ENCODE measurements at places on chromosomes 2 and 18.

DNA sequence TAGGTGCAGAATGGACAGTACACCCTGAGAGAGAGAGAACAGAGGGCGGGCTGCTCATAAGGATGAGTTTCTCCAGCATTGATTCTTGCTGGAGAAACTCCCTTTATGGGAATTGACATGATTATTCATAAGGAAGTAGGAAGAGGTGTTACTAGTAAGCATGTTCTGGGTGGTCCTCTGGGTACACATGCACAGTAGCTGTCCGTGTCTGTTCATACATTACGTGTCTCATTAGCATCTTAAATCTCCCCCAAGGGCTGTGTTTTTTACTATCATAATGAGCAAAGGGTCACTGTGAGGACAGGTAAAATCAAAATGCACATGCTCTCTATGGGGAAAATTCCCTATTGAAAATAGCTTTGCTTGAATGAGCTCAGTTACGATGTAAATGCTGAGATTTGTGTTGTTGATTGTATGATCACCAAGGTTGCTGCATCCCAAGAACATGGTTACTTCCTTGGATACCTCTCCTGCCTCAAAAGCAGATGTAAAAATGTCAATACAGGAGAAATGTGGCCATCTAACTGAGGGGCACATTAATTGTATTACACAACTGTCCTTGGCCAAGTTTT is 238.9 kb downstream of the CDH20 start:
- H3K4me1 ChIP-seq, result no peaks in the 10 kb centered on the region
- H3K4me3 ChIP-seq, result no peak overlapping the region
- H3K27me3 ChIP-seq, result no peaks in the 10 kb centered on the region
- no peak overlapping the region for H3K27ac ChIP-seq

DNA sequence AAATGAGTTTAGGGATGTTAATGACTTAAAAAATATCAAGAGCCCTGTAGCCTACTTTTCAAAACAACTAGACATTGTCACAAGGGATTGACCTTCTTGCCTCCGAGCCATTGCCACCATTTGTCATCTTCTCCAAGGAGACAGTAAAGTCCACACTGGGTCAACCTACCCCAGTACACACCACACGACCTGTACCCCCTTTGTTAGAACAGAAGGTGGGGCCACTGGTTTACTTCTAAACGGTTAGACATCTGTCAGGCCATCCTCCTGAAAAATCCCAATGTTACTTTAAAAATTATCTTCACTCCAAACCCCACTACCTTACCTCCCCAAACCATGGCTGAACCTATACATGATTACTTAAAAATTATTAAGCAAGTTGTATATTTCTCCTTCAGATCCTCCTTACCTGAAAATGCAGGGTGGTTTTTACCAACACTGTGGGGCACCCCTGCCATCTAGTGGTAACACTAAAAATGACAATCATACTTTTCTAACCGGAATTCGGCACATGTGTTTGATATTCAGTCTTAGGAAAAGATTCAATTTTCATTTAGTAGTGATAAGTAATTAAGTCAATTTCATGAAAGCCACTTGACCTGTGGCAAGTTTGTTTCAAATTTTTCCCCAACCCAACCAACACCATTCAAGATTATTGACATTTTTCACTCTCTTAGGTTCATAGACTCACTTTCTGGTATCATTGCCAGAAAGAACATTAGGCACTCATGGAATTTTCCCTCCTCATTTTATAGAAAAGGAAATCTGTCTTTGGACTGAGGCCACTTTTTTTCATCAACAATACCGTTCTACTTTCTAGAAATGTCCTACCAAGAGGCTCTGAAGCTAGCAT is 265.3 kb upstream of the PKDCC start:
- no peaks in the 10 kb centered on the region for H3K4me1 ChIP-seq
- H3K27ac ChIP-seq, result no peak overlapping the region
- no peaks in the 10 kb centered on the region for H3K27me3 ChIP-seq
- no peak for DNase-seq

DNA sequence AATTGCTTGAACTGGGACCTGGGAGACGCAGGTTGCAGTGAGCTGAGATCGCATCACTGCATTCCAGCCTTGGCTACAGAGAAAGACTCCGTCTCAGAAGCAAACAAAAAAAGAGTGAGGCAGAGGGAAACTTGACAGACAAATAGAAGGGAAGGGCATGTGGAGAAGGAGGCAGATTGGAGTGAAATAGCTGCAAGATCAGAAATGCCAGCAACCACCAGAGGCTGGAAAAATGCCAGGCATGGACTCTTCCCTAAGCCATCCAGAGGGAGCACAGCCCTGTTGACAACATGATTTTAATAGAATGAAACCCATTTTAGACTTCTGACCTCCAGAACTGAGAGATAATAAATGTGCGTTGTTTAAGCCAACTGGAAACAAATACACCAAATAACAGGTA is 447.2 kb upstream of the SPHKAP start:
- H3K27me3 ChIP-seq, result no peaks in the 10 kb centered on the region
- H3K27ac ChIP-seq, result no peak overlapping the region
- DNase-seq, result no peak
- no peak overlapping the region for H3K4me3 ChIP-seq
- no peaks in the 10 kb centered on the region for H3K4me1 ChIP-seq

- DNase-seq, result no peak
- no peak overlapping the region for H3K27ac ChIP-seq
These were observed 37.3 kb downstream of the THAP4 start for GRCh38 chr2:241599615-241600014.

- H3K36me3 ChIP-seq, result no peaks in the 10 kb centered on the region
- H3K27ac ChIP-seq, result no peak overlapping the region
- H3K4me3 ChIP-seq, result no peak overlapping the region
- no peaks in the 10 kb centered on the region for H3K4me1 ChIP-seq
These were observed 382.1 kb downstream of the NRXN1 start for GRCh38 chr2:50649626-50650402.

DNA sequence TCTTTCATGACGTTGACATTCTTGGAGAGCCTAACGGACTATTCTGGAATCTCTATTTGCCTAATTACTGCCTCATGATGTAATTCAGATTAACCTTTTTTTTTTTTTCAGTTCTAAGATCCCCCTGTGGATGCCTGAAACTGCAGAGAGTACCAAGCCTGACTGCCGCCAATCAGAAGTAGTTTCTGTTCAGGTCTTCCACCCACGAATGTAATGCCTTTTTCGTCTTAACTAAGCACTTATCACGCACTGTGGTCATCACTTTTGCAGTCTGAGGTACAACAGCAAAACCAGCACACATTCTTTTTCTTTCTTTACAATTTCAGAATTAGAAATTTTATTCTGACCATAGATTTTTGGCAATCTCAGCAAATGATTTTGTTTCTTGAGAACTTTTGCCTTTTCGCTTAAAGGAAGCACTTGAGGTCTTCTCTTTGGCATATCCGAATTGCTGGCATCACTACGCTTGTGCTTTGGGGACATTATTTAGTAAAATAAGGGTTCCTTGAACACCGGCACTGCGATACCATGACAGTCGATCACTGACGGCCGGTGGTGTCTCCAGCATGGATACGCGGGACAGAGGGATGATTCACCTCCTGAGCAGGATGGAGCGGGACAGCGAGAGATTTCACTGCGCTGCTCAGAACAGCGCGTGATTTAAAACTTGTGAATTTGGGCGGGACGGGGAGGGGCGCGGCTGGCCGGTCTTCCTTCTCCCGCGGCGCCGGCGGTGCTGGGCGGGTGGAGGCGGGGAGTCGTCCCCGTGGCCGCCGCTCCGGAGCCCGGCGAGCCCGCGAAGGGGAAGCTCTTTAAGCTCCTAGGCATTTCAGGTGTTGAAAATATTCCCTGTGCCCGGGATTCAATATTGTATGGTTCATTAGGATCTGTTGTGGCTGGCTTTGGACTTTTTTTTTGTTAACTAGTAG is 32.0 kb upstream of the GPR55 start:
- no peaks in the 10 kb centered on the region for H3K36me3 ChIP-seq
- DNase-seq, result no peak
- peaks cover 33% of the 10 kb centered on the region for H3K27me3 ChIP-seq
- peaks cover 10% of the 10 kb centered on the region for H3K4me1 ChIP-seq
- H3K4me3 ChIP-seq, result peak overlapping the region; percentile 26

GRCh38 chr2:119746836-119747686 is 12.7 kb upstream of the PTPN4 start:
- H3K27me3 ChIP-seq, result no peaks in the 10 kb centered on the region
- no peak overlapping the region for H3K27ac ChIP-seq
- no peak for DNase-seq
- no peaks in the 10 kb centered on the region for H3K36me3 ChIP-seq

DNA sequence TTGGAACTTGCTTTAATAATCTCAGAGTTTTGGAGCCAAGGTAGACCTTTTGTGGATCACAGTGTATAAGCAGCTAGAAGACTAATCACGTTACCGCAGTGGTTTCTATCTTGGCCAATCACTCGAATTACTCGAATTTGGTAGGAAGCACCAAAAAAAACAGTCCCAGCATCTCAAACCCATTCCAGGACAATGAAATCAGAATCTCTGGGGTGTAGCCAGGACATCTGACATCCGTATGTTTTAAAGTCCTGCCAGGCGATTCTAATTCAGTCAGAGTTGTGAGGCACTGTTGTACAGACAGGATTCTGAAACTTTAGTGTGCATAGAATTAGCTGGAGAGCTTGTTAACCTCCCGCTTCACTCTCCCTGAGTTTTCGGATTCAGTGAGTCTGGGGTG is 30.8 kb downstream of the GRHL1 start:
- no peaks in the 10 kb centered on the region for H3K36me3 ChIP-seq
- H3K27ac ChIP-seq, result no peak overlapping the region
- peaks cover 12% of the 10 kb centered on the region for H3K4me1 ChIP-seq
- no peak overlapping the region for H3K4me3 ChIP-seq
- DNase-seq, result no peak

GRCh38 chr2:71827973-71828372 is 319.7 kb downstream of the CYP26B1 start:
- H3K36me3 ChIP-seq, result no peaks in the 10 kb centered on the region
- no peak for DNase-seq
- H3K4me1 ChIP-seq, result peaks cover 14% of the 10 kb centered on the region
- H3K27ac ChIP-seq, result no peak overlapping the region

DNA sequence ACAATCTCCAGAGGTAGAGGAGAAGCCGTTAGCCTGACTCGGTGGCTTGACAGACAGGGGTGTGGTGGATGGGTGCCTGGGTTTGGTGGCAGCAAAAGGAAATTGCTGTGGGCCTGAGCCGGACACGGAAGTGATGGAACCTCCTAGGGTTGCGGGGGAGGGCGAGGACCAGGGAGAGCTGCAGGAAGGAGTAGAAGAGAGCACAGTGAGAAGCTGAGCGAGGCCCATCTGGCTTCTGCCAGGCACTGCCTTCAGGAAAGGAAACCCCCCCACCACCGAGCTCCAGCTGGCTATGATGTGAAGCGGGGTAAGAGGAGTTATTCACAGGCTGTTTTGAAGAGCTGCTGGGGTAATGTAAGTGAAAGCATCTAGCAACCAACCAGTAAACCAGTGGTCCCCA is 134.6 kb downstream of the TSN start:
- H3K36me3 ChIP-seq, result no peaks in the 10 kb centered on the region
- no peak overlapping the region for H3K27ac ChIP-seq
- H3K4me1 ChIP-seq, result no peaks in the 10 kb centered on the region
- H3K4me3 ChIP-seq, result no peak overlapping the region
- no peaks in the 10 kb centered on the region for H3K27me3 ChIP-seq

DNA sequence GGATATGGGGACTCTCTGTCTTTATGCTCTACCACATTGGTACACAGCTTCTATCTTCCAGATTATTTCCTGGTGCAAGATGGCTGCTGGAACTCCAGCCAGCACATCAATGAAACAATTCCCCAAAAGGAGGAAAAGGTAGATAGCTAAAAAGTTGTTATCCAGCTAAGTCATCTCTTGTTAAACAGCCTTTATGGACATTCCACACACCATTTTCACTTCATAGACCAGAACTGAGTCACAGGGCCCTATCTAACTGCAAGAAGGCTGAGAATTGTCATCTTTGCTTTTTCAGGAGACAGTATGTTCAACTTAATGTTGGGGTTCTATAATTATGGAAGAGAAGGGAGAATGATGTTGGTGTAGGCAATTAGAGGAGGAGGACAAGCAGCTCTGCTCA is 133.3 kb upstream of the NOSTRIN start:
- DNase-seq, result no peak
- H3K36me3 ChIP-seq, result no peaks in the 10 kb centered on the region
- H3K27ac ChIP-seq, result no peak overlapping the region
- H3K4me3 ChIP-seq, result no peak overlapping the region
- H3K4me1 ChIP-seq, result no peaks in the 10 kb centered on the region

- no peaks in the 10 kb centered on the region for H3K36me3 ChIP-seq
- no peaks in the 10 kb centered on the region for H3K4me1 ChIP-seq
- DNase-seq, result no peak
These were observed 144.6 kb upstream of the RMP24 start for GRCh38 chr18:35827903-35828275.

DNA sequence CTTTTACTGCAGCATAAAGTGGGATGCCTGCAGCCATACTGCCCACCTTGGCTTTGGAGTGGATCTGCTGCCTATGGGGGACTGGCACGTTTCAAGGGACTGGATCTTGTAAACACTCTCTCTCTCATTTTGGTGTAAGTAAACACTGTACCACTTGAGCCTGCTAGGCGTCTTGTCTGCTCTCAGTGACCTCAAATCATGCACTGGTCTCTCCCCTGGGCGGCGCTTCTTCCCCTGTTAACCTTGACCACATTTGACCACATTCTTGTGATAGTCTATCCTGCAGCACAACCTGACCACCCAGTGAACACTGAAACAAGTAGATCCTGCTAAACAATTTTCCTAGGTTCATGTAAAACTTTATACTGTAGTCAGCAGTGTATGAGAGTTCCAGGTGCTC is 82.6 kb upstream of the HNMT start:
- H3K36me3 ChIP-seq, result no peaks in the 10 kb centered on the region
- no peaks in the 10 kb centered on the region for H3K27me3 ChIP-seq
- H3K4me3 ChIP-seq, result no peak overlapping the region
- no peak for DNase-seq

DNA sequence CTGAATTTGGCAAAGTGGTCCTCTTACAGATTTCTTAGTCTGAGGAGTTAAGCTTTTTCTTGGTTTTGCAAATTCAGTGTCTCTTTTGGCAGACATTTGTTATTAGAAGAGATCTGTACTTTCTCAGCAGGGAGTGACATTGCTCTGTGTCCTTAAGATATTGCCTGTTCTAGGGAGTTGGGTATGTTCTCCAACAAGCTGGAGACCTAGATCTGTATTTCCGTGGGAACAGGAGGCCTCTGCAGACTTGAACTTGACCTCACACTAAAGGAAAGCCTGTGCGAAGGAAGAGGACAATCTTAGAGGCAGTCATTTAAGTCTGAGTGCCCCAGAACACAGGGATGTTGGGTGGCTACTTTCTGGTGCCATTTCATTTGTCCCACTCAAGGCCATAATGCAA is 107.0 kb upstream of the ATP8B1 start:
- H3K36me3 ChIP-seq, result no peaks in the 10 kb centered on the region
- no peak for DNase-seq
- no peak overlapping the region for H3K27ac ChIP-seq
- H3K4me3 ChIP-seq, result no peak overlapping the region
- H3K27me3 ChIP-seq, result no peaks in the 10 kb centered on the region
- no peaks in the 10 kb centered on the region for H3K4me1 ChIP-seq
